ENCODE measurements at places on chromosomes 4 and X.

GRCh38 chr4:185341841-185342240, 53.9 kb downstream of the LRP2BP start:
- no peak for DNase-seq

DNA sequence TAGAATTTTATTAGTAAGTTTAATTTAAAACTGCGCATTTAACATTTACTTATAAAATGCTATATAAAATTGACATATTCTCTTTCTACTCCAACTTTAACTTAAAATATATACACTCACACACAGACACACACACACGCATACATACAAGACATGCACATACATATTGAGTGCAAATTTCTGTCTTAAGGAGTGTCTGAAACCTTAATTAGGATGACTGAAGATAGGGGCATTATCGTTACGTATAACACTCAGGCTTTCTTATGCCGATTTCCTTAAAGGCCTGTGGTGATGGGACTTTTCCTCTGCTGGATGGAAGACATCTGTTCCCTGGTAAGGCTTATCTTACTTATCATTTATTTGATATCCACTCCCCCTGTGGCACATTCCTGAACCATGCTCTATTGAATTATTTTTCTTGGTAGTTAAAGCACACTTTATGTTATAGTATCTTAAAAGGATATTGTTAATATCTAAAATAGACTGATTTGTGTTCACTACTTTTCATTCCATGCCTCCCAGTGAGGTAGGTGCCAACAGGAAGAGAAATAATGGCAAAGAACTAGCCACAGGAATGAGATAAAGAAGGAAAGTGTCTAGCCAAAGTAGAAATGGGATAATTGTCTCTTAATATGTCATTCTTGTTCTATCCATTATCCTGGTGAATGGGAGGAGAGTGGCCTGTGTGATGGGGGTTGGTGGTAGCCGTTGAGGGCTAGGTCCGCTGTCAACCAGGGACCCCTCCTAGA, 92.9 kb upstream of the GPRIN3 start:
- DNase-seq: peak; percentile 45

GRCh38 chr4:61407642-61408618, 207.8 kb downstream of the ADGRL3 start:
- peak; percentile 42 for DNase-seq

GRCh38 chr4:47054130-47054529, 22.8 kb downstream of the GABRB1 start:
- DNase-seq: no peak

- DNase-seq: no peak
These were observed 312.5 kb upstream of the HS3ST1 start for GRCh38 chr4:11741190-11741652.

DNA sequence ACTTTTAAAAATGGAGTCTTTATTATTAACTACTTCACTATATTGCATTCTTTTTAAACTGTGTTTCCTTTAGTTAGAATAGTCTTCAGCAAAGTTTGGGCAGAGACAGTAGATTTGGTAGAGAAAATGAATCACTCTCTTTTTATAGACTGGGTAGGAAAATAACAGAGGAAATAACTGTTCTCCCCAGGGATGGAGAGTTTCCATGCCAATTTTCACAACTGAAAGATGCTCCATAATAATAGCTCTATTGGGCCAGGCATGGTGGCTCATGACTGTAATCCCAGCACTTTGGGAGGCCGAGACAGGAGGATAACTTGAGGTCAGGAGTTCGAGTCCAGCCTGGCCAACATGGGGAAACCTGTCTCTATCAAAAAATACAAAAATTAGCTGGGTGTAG, 13.1 kb downstream of the HSD17B13 start:
- DNase-seq: no peak

DNA sequence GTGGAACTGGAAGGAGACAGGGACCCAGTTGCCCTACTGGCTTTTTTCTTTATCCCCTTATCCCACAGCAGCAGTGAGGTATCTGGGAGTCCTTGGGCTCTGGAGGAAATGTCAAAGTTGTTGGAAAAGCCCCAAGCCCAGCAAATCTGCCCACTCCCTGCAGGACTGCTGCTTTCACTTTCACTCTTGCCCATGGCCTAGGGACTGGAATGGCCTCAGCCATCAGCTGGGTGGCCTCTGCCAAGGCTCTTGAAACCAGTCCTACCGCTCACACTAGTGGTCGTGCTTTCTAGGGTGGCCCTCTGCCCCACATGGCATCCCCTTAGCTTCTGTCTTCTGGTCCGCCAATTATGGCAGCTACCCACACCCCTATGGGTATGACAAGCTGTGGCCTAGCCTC, 9.7 kb upstream of the RHOXF1 start:
- no peak for DNase-seq

- no peak for DNase-seq
These were observed 203.3 kb downstream of the OR13H1 start for GRCh38 chrX:131747173-131747572.

- DNase-seq: no peak
These were observed 120.8 kb downstream of the ZNF518B start for GRCh38 chr4:10336471-10336870.
